OCI-LY7 (cell line): ENCODE measurements at places on chromosomes 12 and 14. TPM values are rescaled to one million over a fixed set of nuclear protein-coding genes. Genes with fewer than 3 reads are reported as not detected.

MTRFR gene
- 32.8 and 34.4 TPM in 2 replicates for total RNA-seq

STAC3 gene
- 6.8 and 7.7 TPM in 2 replicates for total RNA-seq

PTHLH gene
- total RNA-seq, result not detected in 2 replicates

BCL11B gene
- not detected in 2 replicates for total RNA-seq

ADGRD1 gene
- total RNA-seq, result 1.4 and 1.7 TPM in 2 replicates

MYBPC1 gene
- total RNA-seq, result not detected in 2 replicates

PPP4R4 gene
- total RNA-seq, result 0.93 and 1.00 TPM in 2 replicates

PLA2G1B gene
- not detected in 2 replicates for total RNA-seq

IL26 gene
- total RNA-seq, result not detected in 2 replicates

TAS2R46 gene
- total RNA-seq, result 1.4 and 1.6 TPM in 2 replicates

ADCY4 gene
- total RNA-seq, result 3.4 and 6.0 TPM in 2 replicates

JDP2 gene
- 44.5 and 45.7 TPM in 2 replicates for total RNA-seq

PROX2 gene
- 0.74 and 0.76 TPM in 2 replicates for total RNA-seq

KRT5 gene
- 0.74 and 0.91 TPM in 2 replicates for total RNA-seq

OR4E2 gene
- total RNA-seq, result not detected in 2 replicates

RPL6 gene
- 1,876 and 1,917 TPM in 2 replicates for total RNA-seq

MYO1A gene
- total RNA-seq, result 0.19 and 0.79 TPM in 2 replicates

SMIM41 gene
- not detected in 2 replicates for total RNA-seq
